ENCODE measurements at places on chromosomes 7 and 10.

GRCh38 chr7:26863518-26864308 lies 677 bp downstream of the SKAP2 start:
- DNase-seq: no peak

DNA sequence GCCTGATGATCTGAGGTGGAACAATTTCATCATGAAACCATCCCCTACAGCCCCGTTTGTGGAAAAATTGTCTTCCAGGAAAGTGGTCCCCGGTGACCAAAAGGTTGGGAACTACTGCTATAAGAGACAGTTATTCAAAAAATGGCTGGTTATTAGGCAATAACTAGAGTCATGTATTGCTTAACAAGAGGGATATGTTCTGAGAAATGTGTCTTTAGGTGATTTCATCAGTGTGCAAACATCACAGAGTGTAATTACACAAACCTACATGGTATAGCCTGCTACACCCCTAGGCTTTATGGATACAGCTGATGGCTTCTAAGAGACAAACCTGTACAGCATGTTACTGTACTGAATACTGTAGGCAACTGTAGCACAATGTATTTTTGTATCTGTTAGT lies 71.3 kb upstream of the CSTF2T start:
- peak; percentile 83 for DNase-seq

- no peak for DNase-seq
Measured at GRCh38 chr10:1454428-1454827, 282.9 kb downstream of the ADARB2 start.

DNA sequence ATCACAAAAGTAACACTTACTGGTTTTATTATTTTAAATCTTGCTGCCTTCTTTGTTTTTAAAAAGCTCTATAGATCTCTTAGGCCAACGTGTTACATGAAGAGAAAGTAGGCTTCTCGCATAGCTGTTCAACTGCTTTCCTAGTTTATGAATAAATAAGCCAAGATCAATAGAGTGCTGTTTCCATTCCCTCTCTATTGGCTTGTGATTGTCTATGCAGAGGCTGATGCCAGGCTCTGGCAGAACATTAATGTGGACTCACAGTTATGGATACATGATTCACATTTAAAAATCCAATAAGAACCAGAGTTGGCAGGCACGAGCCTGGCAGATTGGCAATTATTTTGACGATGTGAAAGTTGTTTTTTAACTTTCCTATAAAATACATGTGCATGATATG lies 137.5 kb downstream of the GNAT3 start:
- DNase-seq: no peak

- no peak for DNase-seq
Measured at GRCh38 chr7:133652547-133652946, 399.7 kb downstream of the EXOC4 start.

DNA sequence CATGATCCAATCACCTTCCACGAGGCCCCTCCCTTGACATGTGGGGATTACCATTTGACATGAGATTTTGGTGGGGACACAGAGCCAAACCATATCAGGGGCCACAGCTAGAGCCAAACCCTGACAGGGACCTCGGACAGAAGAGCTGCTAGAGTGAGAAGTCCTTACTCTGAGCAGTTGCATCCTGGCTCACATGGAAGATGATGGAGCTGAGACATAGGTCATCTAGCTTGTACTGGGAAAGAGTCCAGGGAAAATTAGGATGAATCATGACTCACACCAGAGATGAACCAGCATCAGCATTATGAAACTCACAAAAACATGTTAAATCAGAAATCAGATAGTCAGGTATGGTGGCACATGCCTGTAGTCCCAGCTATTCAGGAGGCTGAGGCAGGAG lies 12.8 kb upstream of the FMC1 start:
- DNase-seq: no peak

- no peak for DNase-seq
Measured at GRCh38 chr7:4734587-4735345, 40.7 kb upstream of the AP5Z1 start.

DNA sequence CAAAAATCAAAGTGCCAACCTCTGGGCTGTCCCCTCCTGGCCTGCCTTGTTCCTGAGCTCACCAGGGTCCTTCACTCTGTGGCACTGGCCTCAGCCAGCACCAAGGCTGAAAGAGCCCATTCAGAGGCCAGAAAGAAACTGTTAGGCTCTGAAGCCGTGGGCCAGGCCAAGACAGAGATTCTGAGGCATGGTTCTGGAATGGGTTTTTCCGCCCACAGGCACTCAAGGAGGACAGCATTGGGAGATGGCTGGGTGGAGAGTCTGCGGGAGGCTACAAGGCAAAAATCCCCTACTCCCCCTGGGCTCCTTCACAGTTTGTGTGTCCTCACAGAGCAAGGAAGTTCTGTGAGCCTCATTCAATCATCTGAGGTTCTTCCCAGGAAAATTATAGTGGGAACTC lies 31.7 kb downstream of the GRIFIN start:
- no peak for DNase-seq

DNA sequence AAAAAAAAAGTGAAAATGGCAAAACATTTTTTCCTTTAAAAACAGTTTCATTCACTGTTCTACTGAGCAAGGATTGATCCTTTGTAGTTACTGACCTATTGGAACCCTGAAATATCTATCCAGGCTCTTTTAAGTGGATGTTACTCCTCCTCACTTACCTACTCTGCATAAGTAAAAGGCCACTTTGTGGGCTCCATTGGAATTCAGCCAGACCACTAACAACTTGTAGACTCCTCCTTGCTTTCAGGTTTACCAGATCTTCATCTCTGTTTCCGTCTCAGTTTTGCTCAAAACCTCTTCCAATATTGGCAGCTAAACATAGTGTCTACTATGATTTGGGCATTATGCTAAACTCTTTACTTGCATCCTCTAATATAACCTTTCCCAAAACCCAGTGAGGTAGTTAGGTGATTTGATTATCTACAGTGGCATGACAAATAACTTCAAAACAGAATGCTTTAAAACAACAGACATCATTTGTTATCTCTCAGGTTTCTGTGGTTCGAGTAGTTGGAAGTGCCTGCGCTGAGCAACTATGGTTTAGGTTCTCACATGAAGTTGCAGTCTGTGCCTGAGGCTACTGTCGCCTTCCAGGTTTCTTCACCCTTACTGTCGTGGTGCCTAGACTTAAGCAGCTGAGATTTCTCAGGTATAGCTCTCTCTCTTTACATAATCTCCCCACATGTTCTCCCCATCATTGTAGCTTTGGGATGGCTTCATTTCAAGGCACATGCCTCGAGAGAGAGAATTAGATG lies 698.2 kb downstream of the REEP3 start:
- peak; percentile 31 for DNase-seq

DNA sequence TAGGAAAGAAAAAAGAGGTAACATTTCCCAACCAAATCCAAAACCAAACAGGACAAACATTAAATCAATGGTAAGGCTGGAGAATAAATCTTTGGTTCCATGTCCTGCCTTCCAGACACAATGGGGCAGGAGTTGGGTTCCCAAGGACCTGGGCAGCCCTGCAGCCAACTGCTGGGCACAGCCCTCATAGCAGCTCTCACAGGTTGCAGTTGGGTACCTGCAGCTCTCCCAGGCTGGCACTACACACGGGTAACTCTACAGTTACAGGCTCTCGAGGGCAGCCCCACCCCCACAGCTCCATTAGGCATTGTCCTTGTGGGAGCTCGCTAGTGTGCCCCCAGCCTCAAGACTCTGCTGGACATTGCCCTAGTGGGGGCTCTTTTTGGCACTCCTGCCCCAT lies 7.5 kb downstream of the GRB10 start:
- DNase-seq: no peak

- no peak for DNase-seq
Measured at GRCh38 chr10:86329093-86329710, 37.4 kb downstream of the GRID1 start.

- DNase-seq: no peak
Measured at GRCh38 chr7:36905841-36906240, 181.5 kb upstream of the AOAH start.

DNA sequence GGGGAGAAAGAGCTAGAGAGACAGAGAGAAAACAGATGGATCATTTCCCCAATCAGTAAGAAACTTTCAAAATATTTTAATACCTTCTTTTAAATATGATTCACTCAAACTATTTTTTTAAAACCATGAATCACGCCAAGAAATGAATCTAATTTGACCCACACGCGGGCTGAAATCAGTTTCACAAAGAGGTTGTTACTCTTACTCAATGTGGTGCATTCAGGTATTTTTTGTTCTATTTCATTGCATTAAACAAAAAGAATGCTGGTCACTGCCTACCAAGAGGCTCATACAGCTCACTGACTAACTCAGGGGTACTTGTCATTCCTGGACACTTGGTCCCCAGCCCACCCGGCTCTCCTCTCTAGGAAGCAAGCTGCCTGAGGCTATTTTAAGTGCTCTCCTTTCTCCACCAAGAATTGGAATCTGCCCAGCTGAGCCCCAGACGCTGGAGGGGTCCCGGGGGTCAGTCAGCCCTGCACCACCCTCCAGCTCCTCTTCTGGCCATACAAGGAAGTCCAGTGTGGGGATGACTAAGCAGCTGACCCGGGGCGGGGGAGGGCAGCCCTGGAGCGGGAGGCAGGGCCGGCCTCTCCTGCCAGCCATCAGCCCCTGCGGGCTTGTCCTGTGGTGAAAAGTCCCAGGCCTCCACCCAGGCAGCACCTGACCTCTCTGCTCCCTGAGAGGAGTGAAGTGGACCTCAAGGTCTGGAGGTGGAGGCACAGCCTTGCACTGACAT lies 21.7 kb upstream of the PFKP start:
- DNase-seq: peak; percentile 27

- no peak for DNase-seq
Measured at GRCh38 chr7:132575419-132575981, 770 bp downstream of the PLXNA4 start.

GRCh38 chr7:111210996-111211395 lies 120.1 kb downstream of the LRRN3 start:
- no peak for DNase-seq

DNA sequence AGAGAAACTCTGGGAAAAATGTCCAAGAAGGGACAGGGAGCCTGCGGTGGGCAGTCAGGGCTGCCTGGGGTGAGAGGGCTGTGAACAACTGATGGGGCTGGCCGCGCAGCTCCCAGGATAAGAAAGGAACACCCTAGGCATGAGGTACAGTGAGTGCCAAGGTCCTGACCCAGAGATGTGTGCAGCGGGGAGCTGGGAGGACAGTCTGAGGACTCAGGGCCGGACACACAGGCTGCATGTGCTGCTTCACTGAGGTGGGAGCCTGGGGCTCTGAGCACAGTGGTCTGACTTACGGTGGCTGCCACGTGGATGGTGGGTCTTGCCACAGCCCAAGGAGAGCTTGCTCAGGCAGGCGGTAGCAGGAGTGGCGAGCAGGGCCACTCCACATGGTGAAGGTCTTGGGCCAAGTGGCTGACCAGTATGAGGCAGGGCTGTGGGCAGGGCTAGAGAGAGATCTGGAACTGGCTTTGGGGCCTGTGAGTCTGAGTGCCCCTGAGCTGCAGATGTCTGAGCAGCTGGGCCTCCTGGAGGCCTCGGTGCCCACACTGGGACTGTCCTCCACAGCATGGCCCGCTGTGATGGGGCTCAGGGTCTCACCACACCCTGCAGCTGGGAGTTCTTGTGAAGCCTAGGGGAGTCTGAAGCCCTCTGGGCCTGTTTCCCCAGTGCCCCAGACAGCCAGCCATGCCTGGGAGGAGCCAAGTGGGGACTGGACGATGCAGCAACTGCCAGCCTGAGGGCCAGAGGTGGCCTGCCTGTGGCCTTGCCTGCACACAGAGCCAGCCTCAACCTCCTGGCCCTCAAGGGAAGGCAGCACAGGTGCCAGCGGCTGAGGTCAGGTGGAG lies 60.3 kb downstream of the RASGEF1A start:
- DNase-seq: no peak

DNA sequence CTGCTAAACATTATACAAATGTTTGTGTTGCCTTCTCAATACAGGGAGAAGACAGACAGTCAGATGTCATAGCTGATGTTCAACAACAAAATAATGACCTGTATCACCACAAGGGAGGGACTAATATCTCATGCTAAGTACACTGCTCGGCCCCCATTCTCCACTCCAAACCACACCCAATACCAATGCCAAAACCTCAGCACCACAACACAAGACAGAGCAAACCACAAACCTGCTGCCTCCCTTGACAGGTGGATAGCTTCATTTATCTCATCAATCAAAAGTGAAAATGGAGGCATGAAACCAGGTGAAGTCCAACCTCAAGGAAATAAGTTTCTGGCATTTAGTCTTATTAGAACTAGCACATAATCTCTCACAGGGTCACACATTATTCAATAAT lies 109.5 kb downstream of the PARD3 start:
- DNase-seq: no peak

DNA sequence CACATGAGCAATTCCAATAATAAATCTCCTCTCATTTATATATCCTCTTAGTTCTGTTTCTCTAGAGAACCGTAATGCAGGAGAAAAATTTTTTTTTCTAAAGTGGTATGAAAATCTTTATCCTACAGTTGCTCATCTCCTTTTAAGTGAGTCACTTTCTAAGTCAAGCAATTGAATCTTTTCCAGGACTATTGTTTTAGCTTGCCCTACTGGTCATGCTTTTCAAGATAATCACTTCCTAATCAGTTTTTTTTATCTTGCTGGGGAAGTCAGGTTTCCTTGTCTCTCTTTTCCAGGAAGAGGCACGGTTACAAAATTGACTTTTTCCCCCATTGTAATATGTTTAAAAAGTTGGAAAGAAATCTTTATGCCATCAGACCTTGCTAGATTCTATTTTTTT lies 44.0 kb downstream of the INPP5F start:
- DNase-seq: no peak

GRCh38 chr10:71363936-71364335 lies 32.8 kb upstream of the CDH23 start:
- no peak for DNase-seq

- DNase-seq: no peak
Measured at GRCh38 chr10:120953897-120954296, 102.7 kb downstream of the WDR11 start.

GRCh38 chr10:3068201-3068967 lies 1.0 kb downstream of the PFKP start:
- DNase-seq: peak; percentile 80

GRCh38 chr10:24726626-24727025 lies 2.9 kb upstream of the ARHGAP21 start:
- no peak for DNase-seq

GRCh38 chr7:66043681-66044497 lies 31.7 kb upstream of the ASL start:
- DNase-seq: peak; percentile 60

- DNase-seq: no peak
Measured at GRCh38 chr7:17690030-17690429, 250.3 kb downstream of the SNX13 start.

GRCh38 chr10:61159253-61159652 lies 215.3 kb upstream of the RHOBTB1 start:
- DNase-seq: no peak

GRCh38 chr7:65968256-65969185 lies 13.5 kb downstream of the GUSB start:
- DNase-seq: no peak

DNA sequence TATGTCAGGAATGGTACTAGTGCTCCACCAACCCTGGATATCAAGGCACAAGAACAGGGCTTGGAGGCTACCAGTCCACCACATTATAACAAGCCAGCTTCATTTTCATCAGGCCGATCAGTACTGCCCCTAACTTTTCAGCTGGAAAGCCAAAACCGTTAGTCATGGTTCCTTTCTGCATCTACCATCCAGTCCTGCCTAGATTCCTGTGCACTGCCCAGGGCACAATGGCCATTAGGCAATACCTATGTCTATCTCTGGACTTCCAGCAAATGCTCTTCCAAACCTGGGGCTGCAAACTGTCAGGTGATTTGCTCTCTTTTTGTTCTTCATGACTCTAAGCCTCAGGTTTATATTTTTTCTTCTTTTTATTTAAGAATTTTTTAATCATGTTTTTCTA lies 937.7 kb downstream of the SORCS1 start:
- DNase-seq: no peak
